ENCODE measurements at places on chromosomes 6 and 20.

GRCh38 chr6:53919881-53920360 is 125.1 kb downstream of the LRRC1 start:
- DNase-seq: no peak

DNA sequence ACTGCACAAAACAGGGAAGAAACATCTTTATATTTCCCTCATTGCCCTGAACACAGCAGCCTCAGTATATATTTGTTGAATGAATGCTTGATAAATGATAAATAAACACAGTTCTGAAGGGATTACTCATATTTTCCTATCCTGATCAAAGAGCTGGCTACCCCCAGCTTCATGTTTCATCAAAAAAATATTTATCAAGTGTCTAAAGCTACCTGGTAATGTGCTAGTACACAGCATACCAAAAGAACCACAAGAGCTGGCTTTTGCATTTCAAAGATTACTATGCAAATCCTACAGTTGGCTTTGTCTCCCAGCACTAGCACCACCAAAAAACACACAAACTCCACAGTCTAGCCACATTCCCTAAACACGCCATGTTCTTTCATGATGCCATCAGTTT is 130.0 kb downstream of the BTBD9 start:
- no peak for DNase-seq

- DNase-seq: no peak
Observed at GRCh38 chr6:27668442-27669294, 195.8 kb upstream of the ZNF184 start.

- DNase-seq: peak; percentile 38
Observed at GRCh38 chr6:108133594-108134179, 32.1 kb upstream of the NR2E1 start.

- no peak for DNase-seq
Observed at GRCh38 chr6:46931416-46931815, 9.7 kb upstream of the ADGRF5 start.

DNA sequence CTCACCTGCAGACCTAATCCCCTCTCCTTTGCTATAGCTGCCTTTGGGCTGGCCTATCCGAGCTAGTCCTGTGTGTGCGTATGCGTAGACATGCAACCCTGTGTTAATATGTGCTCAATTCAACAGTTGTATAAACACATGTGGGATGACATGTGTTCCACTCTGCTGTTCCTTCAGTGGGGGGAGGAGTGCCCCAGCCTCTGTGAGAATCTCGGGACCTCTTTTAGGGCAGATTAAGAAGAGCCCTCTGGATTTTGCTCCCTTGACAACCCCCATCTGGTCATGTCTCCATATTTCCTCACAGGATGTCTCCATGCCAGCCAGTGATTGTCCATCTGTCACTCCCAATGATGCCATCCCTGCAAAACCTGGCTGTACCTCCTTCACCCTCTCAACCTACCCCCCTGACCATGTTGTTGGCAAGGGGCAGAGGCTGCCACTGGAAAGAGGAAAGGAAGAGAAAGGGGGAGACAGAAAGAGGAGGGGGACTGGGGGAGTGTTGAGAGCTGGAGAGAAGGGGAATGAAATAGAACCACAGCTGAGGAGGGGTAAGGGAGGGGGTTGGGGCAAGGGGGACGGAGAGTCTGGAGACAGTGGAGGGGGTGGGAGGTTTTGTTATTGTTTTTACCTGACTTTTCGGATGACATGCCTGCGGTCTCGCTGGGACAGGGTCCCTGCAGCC is 417 bp downstream of the PRRT1 start:
- DNase-seq: no peak

GRCh38 chr6:17628873-17629272 is 28.8 kb downstream of the FAM8A1 start:
- DNase-seq: no peak

GRCh38 chr20:31990641-31991338 is 19.4 kb upstream of the CCM2L start:
- DNase-seq: no peak

DNA sequence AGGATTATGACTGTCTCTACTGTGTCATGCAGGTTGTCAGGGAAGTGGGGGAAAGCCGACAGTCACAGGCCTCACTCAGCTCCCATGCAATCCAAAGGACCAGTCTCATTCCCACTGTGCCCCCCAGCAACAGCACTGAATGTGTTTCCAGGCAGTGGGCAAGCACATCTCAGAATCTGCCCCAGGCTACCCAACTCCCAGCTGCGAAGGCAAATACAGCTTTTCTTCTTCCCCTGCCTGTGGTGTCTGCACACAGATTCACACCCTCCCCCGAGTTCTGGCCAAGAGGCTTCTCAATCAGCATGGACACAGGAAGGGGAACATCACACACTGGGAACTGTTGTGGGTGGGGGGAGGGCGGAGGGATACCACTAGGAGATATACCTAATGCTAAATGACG is 75.3 kb downstream of the SNAP91 start:
- DNase-seq: no peak

DNA sequence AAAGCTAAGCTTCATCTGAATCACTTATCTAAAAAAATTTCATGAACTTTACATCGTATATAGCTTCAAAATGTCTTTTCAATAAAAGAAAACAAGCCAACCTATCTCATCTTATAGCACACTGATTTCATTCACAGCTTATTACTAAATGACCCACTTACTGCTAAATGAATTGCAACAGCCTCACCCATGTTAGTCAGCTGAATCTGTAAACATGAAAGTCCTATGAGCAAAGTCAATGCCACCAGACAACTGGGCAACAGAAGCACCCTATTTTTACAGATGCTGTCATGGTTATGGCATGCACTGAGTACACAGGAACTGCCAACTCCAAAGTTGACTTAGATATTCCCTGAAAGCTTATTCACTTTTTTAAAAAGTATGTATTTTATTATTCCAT is 41.2 kb upstream of the DST start:
- DNase-seq: peak; percentile 69

GRCh38 chr6:161546632-161547031 is 272.8 kb upstream of the AGPAT4 start:
- DNase-seq: no peak

- DNase-seq: no peak
Observed at GRCh38 chr20:55094353-55094861, 619.0 kb downstream of the DOK5 start.

DNA sequence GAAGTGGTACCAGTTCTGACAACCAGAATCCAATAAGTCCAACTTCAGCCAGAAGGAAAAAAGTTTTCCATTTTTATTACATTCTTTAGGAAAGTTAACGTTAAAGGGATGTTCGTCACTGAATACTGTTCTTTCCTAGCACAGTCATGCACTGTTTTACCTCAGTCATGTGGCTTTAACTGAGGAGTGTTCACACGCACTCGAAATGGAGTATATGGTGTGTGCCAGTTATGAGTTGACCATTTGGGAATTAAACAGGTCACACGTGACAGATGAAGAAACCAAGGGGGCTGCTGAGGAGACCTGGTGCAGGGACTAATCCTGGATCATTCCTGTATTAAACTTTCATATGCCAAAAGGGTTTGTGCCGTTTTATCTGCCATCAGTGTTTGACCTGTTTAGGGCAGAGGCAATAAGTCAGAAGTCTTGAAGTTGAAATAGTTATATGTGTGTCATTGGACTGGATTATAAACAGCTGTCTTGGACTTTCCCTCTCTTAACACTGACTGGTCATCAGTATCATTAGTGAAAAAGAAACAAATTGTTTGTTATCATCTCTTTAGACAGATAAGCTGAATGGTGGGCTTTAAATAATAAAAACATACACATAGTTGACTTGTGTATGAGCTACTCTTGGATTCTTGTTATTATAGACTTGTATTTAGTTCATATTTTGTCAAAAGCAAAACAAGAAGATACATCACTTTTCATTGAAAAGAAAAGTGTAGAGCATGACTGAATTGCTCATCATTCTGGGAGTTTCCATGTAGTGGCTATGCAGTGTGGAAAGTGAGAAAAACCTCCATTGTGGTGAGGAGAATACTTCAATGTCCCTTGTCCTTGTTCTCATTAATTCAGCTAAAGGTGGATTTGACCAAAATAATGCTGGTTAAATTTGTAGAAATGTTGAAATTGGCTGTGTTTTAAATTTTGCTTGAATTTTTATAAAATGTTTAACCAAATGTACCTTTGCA is 123.5 kb upstream of the SAMD5 start:
- DNase-seq: no peak

GRCh38 chr6:32254761-32255198 is 30.9 kb upstream of the NOTCH4 start:
- no peak for DNase-seq

- no peak for DNase-seq
Observed at GRCh38 chr6:38495518-38495917, 144.2 kb downstream of the BTBD9 start.

GRCh38 chr6:69285054-69285453 is 511.8 kb downstream of the LMBRD1 start:
- DNase-seq: no peak

GRCh38 chr20:2387180-2387577 is 6.5 kb downstream of the TGM6 start:
- no peak for DNase-seq

DNA sequence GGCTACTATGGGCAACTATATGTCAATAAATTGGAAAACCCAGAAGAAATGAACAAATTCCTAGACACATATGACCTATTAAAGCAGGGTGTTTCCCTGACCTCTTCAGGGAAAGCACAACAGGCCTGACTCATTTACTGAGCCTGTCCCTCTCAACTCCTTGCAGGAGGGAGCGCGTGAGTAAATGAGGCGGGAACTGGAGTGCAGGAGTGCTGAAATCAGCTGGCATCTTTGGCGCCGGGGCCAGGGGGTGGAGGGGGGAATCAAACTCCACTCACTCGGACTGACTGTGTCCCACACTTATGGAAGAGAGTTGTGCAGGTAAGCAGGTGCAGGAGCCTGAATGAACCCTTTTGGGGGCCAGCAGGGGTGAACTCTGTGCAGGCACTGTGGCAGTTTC is 671.2 kb upstream of the PTCHD4 start:
- no peak for DNase-seq

DNA sequence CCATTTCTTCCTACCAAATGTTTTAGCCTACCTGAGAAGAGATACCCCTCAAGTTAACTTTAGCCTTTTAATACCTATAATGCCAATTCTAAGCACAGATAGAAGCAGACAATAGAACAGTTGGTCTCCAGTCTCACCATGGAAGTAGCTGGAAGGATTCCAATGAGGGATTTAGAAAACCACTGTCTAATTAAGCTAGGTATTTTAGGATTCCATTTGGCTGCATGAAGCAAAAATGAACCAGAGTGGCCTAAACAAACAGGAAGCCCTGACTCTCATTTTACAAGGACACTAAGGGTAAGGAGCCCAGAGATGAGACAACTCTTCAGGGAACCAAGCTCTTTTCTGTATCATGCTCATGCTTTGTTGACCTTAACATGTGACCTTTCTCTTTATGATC is 199.2 kb downstream of the ALDH8A1 start:
- DNase-seq: no peak

DNA sequence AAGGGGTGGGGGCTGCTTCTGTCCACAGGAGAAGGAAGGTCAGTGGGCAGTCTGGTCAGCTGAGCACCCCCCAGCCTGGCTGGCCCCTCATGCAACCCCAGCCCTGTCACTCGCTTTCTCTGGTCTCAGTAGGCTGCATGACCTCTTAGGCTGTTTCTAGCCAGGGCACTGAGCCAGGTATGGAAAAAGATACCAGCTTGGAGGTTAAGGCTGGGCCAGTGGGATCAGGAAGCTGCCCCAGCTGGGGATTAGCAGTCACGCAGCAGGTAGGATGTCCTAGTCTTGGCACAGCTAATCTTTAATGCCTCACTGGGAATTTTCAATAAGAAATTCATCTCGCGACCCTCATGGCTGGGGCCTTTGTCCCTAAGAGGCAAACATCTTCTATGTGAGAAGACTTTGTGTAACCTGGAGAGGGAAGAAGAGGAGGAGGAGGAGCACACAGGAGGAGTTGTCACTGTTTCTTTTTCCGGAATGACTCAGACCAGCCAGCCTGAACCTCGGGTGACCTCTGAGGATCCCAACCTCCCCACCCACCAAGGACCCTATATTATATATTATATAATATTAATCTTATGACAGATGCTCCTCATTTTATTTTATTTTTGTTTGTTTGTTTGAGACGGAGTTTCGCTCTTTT is 2.4 kb upstream of the BPIFA2 start:
- no peak for DNase-seq

- DNase-seq: no peak
Observed at GRCh38 chr20:61169874-61170273, 82.2 kb upstream of the CDH4 start.

DNA sequence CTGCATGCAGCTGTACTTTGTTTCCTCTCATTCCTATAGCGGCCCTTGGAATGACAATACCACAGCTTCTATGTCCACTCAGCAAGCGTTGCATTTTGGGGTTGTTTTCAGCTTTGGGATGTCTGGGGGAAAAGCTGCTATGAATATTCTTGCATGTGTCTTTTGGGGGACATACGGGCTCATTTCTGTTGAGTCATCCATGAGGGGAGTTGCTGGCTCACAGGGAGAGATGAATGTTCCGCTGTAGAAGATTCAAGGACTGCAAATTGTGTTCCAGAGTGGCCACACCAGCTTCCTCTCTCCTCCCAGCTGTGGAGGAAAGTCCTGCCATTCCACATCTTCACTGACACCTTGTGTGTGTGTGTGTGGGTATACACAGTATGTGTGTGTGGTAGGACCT is 43.3 kb downstream of the TGM2 start:
- DNase-seq: no peak

DNA sequence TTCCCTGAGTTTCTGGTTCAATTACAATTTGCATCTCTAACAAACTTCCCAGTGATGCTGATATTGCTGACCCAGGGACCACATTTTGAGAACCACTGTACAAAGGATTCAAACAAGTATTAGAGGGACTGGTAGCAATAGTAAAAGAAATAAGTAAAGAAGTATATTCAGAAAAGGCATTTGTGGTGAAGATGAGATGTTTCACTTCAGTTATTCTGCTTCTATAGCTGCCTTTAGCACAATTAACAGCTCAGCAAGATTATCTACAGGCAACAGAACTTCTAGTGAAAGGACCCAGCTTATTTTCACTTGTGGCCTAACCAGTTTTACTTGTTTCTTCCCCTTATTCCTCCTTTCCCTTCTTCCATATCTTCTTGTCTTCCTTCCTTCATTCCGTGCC is 149.4 kb downstream of the PHF3 start:
- no peak for DNase-seq

DNA sequence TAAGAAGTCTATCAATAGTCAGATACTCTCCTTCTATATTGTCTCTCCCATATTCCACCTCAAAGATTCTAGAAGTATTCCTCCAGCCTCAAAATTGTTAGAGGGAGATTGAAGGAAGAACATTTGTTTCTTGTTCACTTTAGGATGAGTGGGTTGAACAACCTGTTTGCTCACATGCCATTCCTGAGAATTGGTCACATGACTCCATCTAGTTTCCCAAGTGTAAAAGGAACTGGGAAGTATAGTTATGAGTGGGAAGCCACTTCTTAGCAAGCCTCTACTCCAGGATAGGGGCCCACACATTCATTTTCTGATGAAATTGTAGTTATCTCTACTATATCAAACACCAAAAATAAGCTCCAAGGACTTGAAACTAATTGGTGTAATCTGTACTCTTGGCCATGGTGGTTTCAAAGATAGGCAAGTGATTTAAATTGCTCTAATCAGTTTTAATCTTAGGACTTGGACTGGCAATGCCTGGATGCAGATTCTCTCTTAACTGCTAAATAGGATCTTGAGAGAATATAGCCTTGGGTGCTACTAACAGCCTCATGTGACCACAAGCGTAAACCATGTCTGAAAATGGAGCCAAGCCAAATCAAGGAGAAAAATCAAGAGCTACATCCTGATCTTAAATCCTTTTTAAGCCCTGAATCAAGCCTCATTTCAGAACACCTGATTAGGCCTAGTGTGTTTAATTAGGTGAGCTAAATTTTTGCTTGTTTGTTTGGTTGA is 758.7 kb upstream of the MAN1A1 start:
- no peak for DNase-seq

Measured in LNCaP clone FGC (cell line).